ENCODE measurements at places on chromosomes 2 and 18.

- no peak for DNase-seq
These were observed 18.8 kb downstream of the NEMP2 start for GRCh38 chr2:190515687-190516086.

- DNase-seq: no peak
These were observed 165.3 kb upstream of the TWIST2 start for GRCh38 chr2:238682536-238682935.

DNA sequence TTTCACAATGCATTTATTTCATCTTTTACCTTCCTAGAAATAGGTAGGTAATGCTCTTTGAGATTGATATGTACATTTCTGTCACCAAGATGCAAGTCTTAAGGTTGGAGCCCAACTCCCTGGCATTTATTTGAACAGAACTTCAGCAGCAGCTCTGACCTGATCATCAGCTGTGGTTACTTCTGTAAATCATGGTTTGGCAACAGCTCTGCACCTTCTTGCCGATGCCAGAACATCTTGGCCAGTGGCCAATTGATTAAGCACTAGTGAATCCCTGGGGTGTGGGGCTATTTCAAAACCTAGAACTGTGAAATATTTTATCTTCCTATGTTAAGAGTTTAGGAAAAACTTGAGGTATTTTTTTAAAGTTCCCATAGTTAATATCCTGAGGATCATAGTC lies 124.8 kb upstream of the NYAP2 start:
- no peak for DNase-seq

- DNase-seq: no peak
These were observed 297.4 kb upstream of the MGAT5 start for GRCh38 chr2:133956434-133956935.

GRCh38 chr2:62495761-62496160 lies 10.2 kb downstream of the TMEM17 start:
- no peak for DNase-seq

- no peak for DNase-seq
These were observed 15.3 kb downstream of the KYNU start for GRCh38 chr2:142892715-142893114.
